ENCODE measurements at places on chromosomes 4 and X.
A peak's percentile ranks its signal among the peaks of the same experiment; 100 is the strongest.

- H3K4me3 ChIP-seq = no peak overlapping the region
- DNase-seq = no peak
- H3K27ac ChIP-seq = no peak overlapping the region
- no peaks in the 10 kb centered on the region for H3K27me3 ChIP-seq
- peaks cover 12% of the 10 kb centered on the region for H3K36me3 ChIP-seq
Measured at GRCh38 chr4:6971536-6972374, 62.1 kb downstream of the TBC1D14 start.

- peaks cover 58% of the 10 kb centered on the region for H3K27me3 ChIP-seq
- DNase-seq = no peak
- H3K4me3 ChIP-seq = no peak overlapping the region
- no peaks in the 10 kb centered on the region for H3K4me1 ChIP-seq
- no peaks in the 10 kb centered on the region for H3K36me3 ChIP-seq
Measured at GRCh38 chr4:183907871-183908683, 3.0 kb downstream of the STOX2 start.

DNA sequence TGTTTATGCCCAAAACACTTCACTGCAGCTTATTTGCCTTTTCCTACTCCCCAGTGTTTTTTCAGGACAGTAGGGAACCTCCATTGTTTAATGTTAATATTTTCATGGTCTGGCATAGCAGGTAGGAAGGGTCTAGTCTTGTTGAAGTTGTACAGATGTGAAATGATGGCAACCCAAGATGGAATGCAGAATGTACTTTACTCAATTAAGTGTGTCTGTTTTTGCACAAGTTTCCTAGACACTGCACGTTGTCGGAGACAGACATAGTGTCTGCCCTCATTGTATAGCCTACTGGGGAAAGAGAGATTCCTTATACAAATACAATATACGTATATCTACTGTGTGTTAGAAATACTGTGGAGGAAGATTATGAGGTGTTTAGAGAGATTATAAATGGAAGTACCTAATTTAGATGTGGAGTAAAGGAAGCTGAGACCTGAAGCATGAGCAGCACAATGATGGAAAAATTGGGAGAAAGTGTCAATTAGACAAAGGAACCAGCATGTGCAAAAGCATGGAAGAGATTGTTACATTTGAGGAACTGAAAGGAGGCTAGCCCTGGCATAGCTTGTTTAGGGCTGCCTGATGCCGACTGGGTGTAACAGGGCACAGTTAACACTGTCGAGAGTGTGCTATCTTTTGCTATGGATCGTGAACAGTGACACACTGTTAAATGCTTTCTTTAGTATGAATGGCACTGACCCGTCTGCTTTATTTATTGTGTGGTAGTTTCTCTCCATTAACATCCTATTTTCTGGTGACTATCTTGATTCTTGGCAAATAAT lies 18.4 kb downstream of the CPEB2 start:
- no peak overlapping the region for H3K27ac ChIP-seq
- DNase-seq = no peak
- no peaks in the 10 kb centered on the region for H3K27me3 ChIP-seq

- H3K36me3 ChIP-seq = peaks cover 3% of the 10 kb centered on the region
- no peaks in the 10 kb centered on the region for H3K27me3 ChIP-seq
- H3K27ac ChIP-seq = peak overlapping the region; percentile 79
- DNase-seq = peak; percentile 34
- peak overlapping the region; percentile 83 for H3K4me3 ChIP-seq
Measured at GRCh38 chr4:37978248-37978924, 18.2 kb downstream of the PTTG2 start.

GRCh38 chr4:75071317-75071716 lies 138.4 kb downstream of the PARM1 start:
- DNase-seq = no peak
- H3K4me3 ChIP-seq = no peak overlapping the region
- no peak overlapping the region for H3K27ac ChIP-seq
- H3K36me3 ChIP-seq = no peaks in the 10 kb centered on the region
- H3K4me1 ChIP-seq = no peaks in the 10 kb centered on the region
